Hepatocyte (in vitro differentiated cells): ENCODE measurements at places on chromosomes 13 and 19. TPM values are rescaled to one million over a fixed set of nuclear protein-coding genes. Genes with fewer than 3 reads are reported as not detected.

DNA sequence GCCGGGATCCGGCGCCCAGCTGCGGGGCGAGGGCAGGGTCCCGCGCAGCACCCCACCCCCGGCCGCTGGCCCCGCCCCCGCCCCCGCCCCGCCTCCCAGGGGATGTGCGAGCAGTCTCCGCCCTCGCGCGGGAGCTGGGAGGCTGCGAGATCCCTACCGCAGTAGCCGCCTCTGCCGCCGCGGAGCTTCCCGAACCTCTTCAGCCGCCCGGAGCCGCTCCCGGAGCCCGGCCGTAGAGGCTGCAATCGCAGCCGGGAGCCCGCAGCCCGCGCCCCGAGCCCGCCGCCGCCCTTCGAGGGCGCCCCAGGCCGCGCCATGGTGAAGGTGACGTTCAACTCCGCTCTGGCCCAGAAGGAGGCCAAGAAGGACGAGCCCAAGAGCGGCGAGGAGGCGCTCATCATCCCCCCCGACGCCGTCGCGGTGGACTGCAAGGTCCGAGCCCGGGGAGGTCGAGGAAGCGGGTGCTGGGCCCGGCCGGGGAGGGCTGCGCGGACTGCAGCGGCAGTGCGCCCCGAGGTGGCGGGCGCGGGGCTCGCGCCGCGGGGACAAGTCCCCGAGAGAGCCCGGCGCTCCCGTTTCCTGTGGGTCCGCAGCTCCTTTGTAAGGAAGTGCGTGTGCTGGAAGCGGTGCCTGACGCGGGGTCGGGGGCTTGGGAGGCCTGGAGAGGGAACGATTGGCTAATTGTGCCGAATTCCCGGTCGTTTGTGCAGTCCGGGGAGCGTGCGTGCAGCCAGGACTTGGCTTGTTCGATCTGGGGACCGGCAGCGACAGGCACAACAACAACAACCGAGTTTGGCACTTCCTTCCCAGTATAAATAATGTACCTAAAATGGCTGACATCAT is at the start of gene ITM2B:
ITM2B (plus strand) TSS at position 161 of the 843 bp plus-strand sequence; CDS start at position 316, 155 bp downstream.
- no peaks in the 10 kb centered on the region for H3K27me3 ChIP-seq
- peak; percentile 91 for DNase-seq
- peak within 1 kb of the TSS; percentile 95 for H3K4me3 ChIP-seq
- peaks cover 41% of the 10 kb centered on the region for H3K4me1 ChIP-seq

DNA sequence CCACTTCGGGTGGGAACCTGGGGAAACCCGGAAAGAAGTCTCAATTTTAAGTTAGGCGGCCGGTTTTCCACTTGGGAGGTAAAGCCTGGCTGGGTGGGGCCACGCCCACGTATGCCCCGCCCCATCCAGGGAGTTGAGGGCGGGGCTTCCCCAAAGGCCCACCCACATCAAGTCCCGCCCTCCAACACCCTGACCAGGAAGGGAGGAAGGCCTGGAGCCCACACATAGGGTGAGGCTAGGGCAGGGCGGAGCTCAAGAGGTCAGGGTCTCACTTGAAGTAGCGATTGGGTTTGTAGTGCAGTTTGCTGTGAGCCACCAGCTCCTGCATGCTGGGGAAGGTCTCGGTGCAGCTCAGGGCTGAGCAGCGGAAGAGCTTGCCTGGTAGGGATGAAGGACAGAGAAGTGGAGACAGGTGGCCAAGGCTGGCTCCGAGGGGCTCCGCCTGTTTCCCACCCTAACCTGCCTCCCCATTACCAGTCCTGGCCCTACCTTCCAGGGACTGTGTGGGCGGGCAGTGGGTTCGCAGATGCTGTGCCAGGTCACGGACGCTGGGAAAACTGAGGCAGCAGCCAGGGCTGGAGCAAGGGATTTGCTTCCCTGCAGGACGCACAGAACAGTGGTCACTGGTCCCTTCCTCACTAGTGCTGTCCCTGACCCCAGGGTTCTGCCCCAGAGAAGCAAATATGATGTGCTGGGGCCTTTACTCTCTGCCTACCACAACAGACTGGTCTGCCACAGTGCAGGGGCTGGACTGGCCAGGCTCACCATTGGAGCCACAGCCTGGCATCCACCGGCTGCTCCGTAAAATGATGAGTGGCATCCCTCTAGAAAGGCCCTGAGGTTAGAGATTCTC is 1.6 kb downstream of the ZNF414 start:
- peaks cover 13% of the 10 kb centered on the region for H3K4me1 ChIP-seq
- no peaks in the 10 kb centered on the region for H3K27me3 ChIP-seq
- no peaks in the 10 kb centered on the region for H3K36me3 ChIP-seq
- H3K4me3 ChIP-seq, result no peak overlapping the region
- DNase-seq, result no peak

DNA sequence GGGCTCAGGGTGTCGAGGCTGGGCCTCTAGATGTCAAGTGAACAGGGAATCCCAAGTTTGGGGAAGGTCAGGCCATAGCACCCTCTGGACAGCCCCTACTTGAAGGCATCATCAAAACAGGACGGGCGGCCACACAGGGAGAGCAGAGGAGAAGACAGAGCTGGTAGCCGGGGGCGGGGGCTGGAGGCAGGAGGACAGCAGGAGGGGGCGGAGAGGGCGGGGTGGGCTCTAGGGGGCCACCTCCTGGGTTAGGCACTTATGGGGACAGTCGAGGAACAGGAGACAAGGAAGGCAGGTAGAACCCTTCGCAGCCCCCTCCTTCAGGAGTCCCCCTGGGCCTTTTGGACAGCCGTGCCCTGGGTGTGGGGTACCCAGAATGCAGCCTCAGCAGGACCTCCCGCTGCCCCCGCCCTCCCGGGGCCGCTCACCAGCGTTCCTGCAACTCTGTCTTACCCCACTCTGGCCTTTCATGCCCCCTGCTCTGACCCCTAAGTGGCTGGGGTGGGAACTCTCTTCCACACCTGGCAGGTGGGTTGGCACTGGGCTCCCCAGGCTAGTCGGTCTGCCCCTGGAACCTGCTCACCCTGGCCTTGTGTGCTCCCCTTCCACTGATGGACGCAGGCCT is 5.8 kb downstream of the SSBP4 start:
- DNase-seq, result no peak
- H3K4me3 ChIP-seq, result no peak overlapping the region
- H3K27me3 ChIP-seq, result no peaks in the 10 kb centered on the region

DNA sequence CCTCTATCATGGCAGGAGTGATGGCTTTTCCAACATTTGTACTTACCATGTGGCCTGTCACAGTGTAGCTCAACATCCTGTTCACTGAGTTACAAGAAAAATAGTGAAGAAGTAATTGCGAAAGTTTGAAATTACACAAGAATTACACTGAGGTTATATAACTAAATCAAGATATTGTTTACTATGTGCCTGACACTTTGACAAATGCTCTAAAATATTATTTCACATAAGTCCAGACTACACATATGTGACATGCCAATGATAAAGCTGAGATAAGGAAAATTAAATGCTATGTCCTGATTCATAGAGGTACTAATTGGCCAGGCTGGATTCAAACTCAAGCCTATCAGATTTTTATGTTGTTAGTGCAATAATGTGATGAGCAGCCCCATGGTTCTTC is 451.7 kb downstream of the PCDH9 start:
- H3K36me3 ChIP-seq, result no peaks in the 10 kb centered on the region
- H3K27me3 ChIP-seq, result no peaks in the 10 kb centered on the region
- H3K4me1 ChIP-seq, result no peaks in the 10 kb centered on the region
- H3K4me3 ChIP-seq, result no peak overlapping the region

- no peak overlapping the region for H3K27ac ChIP-seq
- no peaks in the 10 kb centered on the region for H3K27me3 ChIP-seq
- H3K4me3 ChIP-seq, result no peak overlapping the region
- no peaks in the 10 kb centered on the region for H3K36me3 ChIP-seq
- H3K4me1 ChIP-seq, result no peaks in the 10 kb centered on the region
Measured at GRCh38 chr13:114177245-114178010, 1.6 kb upstream of the CFAP97D2 start.

DNA sequence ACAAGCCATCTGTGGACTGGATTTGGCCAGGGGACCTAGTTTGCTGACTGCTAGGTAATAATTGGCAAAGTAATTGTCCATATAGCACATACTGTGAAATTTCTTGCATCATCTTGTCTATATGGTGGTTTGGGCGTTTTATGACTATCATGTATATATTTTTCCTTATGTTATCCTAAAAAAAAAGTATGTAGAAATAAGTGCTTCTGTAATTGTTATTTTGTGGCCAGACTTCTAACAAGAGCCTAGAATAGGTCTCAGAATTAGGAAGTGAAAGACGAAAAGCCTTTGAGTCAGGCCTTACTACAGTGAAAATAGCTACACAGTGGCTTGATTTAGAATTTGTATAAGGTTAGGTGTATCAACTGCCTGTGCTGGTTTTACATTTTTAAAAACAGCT is 4.2 kb downstream of the FNDC3A start:
- H3K4me3 ChIP-seq, result no peak overlapping the region
- no peaks in the 10 kb centered on the region for H3K36me3 ChIP-seq
- no peak overlapping the region for H3K27ac ChIP-seq
- H3K27me3 ChIP-seq, result no peaks in the 10 kb centered on the region
- no peak for DNase-seq
- H3K4me1 ChIP-seq, result peaks cover 15% of the 10 kb centered on the region

DNA sequence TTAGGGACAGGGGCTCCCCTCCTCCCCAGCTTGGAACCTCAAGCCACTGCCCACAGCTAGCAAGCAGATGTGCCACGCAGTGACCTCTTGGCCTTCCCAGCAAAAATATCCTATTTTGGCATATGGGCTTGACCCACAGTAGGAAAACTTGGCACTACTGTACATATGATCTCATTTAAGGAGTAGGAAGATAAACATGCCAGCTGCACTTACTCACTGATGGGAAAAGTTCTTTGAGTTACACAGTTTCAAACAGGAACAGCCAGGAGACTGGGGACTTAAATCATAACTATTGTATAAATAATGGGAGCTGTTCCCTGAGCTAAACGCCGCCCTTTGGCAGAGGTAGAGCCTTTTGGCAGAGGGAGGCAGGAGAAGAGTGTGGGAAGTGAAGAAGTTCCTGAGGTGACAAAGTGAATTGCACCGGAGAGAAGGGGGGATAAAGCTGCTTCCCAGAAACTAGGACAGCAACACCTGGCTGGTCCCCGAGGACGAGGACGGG is 6.1 kb downstream of the SACS start:
- H3K36me3 ChIP-seq, result no peaks in the 10 kb centered on the region
- no peak overlapping the region for H3K4me3 ChIP-seq
- peak; percentile 35 for DNase-seq
- H3K27me3 ChIP-seq, result no peaks in the 10 kb centered on the region

DNA sequence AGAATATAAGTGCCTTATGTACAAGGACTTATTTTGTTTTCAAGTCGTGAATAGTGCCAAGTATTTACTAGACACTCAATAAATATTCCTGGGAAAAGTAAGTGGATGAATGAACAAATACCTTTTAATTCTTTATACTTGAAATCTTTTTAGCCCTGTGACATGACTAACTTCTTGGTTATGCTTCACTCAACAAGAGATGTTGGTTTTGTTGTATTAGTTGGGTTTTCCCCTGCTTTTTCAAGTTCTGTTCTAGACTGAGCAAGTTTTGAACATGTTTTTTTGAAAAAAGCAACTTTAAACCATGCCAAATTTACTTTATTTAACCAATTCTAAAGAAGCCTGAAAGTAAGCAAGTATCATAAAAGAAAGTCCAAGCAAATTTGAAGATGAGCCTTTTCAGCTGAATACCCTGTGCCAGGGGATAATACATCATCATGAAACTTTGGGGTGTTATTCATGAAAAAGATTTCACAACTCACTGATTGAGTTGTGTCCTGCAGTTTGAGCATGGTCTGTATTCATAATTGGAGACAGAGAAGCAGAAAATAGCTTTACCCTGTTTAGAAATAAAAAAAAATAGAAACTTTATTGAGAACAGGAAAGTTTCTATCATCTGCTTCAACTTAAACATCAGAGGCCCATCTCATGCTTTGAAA is 11.1 kb downstream of the LMO7 start:
- no peaks in the 10 kb centered on the region for H3K4me1 ChIP-seq
- H3K27ac ChIP-seq, result peak overlapping the region; percentile 51
- H3K4me3 ChIP-seq, result no peak overlapping the region
- DNase-seq, result no peak
- no peaks in the 10 kb centered on the region for H3K27me3 ChIP-seq

GRCh38 chr13:31949486-31949885 is 82.1 kb upstream of the FRY start:
- no peak overlapping the region for H3K27ac ChIP-seq
- DNase-seq, result no peak
- no peak overlapping the region for H3K4me3 ChIP-seq

DNA sequence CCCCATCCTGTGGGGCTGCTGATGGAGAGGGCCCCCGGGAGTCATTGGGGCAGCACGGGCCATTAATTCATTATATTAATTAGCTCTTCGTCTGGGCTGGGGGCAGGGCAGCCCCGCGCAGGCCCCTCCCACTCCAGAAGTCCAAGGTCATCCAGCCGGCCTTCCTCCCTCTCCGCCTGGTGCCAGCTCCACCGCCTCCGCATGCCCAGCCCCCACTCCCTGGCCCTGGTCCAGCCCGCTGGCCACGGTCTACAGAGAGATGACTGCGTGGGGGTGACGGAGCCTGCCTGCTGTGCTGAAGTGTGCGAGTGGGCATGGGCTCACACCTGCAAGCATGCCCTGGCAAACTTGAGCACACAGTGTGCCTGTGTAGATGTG is 8.8 kb downstream of the IGLON5 start:
- H3K4me3 ChIP-seq, result no peak overlapping the region
- DNase-seq, result no peak
- no peaks in the 10 kb centered on the region for H3K36me3 ChIP-seq
- no peak overlapping the region for H3K27ac ChIP-seq

GRCh38 chr13:76707360-76707759 is 178.8 kb downstream of the KCTD12 start:
- no peak overlapping the region for H3K27ac ChIP-seq
- no peak overlapping the region for H3K4me3 ChIP-seq
- no peaks in the 10 kb centered on the region for H3K36me3 ChIP-seq
- no peak for DNase-seq
- H3K27me3 ChIP-seq, result no peaks in the 10 kb centered on the region

RFXAP gene
- polyA plus RNA-seq, result 3.1 and 5.8 TPM in 2 replicates

ZNF253 gene
- polyA plus RNA-seq, result 5.0 and 7.1 TPM in 2 replicates

NLRP5 gene
- polyA plus RNA-seq, result not detected in 2 replicates

COL5A3 gene
- 0.78 and 2.1 TPM in 2 replicates for polyA plus RNA-seq

KLF1 gene
- polyA plus RNA-seq, result not detected in 2 replicates

AZU1 gene
- polyA plus RNA-seq, result 0.94 TPM in 1 of 2 replicates, not detected in the other

ATP7B gene
- polyA plus RNA-seq, result 47.3 and 56.8 TPM in 2 replicates
